Lower lobe of right lung (tissue), 2 donors: ENCODE measurements at places on chromosomes 6 and 20.

DNA sequence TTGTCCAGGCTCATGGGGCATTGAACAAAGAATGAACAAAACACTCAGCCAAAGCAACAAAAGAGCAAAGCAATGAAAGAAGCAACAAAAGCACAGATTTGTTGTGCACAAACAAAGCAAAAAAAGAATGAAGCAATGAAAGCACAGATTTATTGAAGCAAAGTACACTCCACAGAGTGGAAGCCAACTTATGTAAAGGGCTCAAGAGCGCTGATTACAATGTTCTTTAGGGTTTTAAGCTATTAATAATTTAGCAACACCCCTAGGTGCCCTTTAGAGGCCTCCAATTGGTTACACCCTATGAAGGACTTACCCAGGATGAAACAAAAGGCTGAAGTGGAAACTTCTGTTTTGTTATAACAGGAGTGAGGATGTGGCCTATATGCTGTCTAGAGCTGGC, 179.2 kb upstream of the PROKR2 start:
- DNase-seq = no peak

DNA sequence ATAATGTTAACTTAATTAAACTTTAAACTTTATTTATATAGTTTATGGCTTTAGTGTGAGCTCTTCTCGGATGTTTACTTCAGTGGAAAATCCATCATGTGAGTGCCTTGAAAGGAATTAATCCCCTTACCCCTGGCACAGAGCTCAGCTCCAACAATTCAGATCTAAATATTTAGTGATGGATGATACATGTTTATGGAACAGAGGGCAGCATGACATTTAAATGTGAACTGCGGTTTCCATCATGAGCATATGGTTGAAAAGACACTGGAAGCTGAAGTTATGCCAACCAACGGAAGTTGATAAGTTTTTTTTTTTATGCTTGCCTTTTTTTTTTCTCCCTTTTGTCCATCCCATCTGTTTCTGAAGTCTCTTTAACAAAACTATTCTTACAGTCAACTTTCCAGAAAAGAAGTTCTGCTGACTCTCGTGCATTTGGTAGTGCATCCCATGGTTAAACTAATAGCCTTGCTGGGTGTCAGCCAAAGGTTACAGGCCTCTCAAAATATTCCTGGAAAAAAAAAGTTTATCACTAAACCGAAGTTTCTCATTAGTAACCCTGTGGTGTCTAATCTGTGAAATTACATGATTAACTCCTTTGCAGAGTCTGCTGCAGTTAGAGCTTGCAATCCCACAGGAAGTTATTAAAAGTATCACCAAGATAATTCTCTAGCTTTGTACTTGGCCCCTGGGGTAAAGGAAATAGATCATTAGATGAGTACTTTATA, 243.9 kb upstream of the TCF21 start:
- no peak for DNase-seq

DNA sequence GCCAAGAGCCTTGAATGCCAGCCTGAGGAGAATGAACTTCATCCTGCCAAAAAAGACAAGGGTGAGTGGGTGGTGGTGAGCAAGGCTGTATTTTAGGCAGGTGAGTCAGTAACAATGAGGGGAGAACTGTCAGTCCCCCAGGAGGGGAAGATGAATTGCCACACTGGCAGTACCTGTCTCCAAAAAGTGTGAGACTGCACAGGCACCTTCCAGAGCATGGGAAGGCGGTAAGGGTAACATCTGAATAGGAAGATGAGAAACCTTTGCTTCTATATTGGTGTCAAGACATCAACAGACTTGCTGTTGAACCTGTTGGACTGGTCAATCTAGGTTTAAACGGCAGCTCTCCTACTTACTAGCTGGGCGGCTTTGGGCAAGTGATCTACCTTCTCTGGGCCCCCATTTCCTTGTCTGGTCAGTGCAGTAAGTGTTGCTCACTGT, 30.9 kb downstream of the STK35 start:
- no peak for DNase-seq

DNA sequence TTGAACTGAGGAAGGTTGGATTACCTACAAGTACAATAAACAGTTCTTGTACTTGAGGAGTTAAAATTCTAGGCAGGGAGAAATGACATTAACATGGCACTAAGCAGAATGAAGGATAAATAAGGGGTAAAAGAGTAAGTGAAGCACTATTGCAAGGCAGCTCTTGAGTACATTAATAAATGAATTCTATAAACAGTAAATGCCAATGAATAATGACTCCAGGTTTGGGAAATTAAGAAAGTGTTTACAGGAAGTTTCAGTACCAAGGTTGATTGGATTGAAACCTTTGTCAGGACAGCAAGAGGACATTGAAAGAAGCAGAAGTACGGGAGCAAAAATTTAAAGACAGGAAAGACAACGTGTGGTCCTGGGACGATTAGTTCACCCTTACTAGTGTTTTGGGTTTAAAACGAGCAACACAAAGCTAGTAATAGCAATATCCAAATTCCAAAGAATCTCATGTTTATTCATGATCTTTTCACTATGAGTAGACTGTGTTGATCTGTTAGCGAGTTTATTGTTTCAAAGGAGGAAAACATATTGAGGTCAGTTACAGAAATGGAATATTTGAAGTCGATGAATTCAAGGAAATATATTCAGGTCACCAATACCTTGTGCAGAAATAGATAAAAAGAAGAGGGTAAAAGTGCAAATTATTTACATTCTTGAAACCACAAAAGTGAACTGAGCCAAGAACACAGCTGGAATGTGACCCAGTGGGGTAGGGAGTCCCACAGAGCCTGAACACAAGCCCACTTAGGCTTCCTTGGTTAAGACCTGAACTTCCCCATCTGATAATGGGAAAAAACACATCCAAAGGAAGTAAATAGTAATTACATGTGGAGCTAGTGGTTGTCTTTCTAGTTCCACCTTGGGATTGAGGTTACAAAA, 80.8 kb downstream of the MKKS start:
- no peak for DNase-seq

DNA sequence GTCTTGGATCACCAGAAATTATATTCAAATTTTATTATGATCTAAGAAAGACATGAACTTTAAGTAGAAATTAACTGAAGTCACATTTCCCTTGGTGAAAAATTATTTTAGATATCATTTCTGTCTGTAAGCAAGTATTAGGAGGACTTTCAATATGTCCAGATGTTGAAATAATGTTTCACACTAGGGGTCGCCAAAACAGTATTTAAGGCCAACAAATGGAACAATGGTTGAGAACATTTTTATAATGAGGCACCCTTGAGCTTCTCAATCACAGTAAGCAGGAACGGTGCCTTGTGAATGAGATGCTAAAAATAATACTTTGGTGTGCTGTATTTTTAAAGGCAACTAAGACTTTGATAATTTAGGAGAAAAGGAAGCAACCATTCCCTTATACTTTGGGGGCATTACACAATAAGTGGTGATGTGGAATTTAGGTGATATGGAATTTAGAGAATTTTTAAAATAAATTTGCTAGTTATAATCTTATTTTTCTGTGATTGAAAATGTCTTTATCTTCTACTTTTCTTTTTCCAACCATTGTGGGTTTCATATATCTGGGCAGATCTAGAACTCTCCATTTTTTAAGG, 9.6 kb upstream of the SF3B5 start:
- no peak for DNase-seq

DNA sequence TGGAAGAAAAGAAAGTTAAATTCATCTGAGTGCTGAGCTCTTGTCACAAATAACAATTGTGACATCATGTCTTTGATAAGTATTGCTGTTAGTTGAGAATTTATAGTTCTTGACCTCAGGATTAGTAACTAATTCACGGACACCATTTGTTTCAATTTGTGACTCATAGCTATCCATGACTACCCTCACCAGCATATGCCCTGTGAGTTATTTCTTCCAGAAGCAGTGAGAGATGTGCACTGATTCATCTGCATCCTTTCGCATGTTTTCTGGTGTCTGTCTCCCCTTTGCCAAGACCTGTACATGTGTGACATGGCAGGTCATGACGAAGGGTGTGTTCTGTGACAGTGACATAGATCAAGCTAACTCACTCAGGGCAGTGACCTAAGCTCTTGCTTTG, 86.9 kb downstream of the SOBP start:
- DNase-seq = no peak

- no peak for DNase-seq
These were observed 454.2 kb downstream of the GRIK2 start for GRCh38 chr6:101847690-101848089.

DNA sequence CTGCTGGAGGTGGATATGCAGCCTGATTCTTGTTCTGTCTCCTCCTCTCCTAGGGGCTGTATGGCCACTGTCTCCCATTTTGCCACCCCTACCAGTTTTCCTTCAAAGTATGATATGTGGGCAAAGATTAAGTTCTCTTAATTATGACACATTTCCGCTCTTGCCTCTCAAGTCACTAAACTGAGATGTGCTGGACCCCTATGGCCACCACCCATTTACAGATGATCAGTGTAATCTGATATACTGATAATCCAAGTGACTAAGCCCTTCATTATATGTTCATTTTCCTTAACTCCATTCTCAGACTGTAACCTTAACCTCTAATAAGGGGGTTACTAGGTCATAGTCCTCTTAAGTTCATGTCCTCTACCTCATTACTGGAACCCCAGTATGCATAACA, 711 bp upstream of the C20orf141 start:
- DNase-seq = no peak

DNA sequence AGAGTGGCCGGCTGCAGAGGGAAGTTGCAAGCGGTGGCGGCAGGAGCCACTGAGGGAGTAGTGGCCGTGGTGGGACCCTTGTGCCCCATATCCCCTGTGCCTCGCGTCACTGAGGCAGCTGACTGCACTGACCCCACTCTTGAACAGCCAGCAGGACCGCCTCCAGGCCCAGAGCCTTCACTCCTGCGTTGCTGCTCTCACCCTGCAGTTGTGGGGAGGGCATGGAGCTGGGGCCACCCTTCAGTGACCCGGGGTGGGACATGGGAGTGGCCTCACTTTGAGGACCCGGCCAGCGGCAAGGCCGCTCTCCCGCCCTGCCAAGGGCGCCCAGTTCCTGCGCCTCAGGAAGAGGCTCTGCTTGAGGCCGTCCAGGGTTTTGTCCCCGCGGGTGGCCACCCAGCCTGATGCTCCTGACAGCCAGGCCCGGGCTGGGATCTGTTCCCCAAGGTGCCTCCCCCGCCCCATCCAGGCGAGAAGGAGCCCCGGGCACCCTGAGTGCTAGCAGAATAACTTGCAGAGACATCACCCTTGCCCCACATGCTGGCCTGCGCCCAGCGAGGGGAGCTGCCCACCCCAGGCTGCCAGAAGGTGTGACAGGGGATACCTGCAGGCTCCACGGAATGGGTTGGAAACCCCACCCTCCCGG, 44.4 kb downstream of the HLA-DRA start:
- peak; percentile 34 for DNase-seq

DNA sequence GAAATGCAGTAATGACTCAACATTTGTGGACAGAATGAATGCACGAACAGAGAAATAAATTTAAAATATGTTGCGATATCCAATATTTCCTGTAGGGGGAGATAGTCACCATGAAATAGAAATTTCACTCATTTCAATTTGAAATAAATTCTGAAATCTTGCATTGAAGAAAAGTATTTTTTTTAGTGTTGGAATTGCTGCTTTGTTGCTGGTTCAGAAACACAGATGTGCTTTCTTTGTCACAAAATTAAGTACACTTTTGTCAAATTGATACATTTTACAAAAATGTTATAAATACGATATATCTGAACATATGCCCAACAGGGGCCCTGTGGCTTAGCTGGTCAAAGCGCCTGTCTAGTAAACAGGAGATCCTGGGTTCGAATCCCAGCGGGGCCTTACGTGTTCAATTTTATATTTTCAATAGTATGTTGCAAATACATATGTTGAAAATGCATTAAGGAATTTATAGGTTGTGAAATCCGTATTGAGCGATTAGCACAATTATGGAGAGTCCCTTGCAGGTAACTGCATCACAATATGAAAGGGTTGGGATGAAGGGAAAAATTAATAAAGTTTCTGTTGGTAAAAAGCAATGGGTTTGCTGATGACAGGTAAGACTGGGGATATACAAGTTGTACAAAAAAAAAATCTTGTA, 85.4 kb upstream of the PRSS16 start:
- DNase-seq = no peak

- no peak for DNase-seq
These were observed 466.6 kb upstream of the JAG1 start for GRCh38 chr20:11140359-11140758.
